ENCODE measurements at places on chromosomes 7 and 10.

DNA sequence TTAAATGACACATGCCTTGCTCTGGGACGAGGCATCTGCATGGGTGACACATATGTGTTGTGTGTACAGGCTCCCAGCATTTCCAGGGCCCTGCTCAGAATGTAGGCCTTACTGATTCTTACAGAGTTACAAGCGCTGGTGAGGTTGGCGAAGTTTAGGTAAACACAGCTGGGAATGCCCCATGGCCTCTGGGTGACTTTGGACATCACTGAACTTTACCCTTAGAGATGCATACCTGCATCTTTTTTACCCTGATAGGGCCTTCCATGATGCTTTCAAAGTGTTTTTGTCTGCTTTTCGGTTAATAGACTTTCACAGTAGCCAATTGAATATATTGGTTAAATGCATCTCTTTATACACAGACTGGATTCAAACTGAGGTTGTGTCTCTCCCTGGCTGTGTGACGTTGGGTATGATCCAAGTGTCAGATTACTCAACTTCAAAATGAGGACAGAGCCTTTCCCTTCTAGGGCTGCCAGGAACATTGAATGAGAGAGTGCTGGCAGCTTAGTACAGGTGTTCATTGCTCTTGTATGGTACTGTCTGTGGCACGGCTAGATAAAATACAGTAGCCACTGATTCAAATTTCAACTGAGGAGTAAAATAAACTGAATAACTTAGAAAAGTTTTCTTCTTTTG lies 29.5 kb downstream of the EGFR start:
- DNase-seq, result no peak

- DNase-seq, result no peak
These were observed 240.6 kb downstream of the VTI1A start for GRCh38 chr10:112687647-112688046.

DNA sequence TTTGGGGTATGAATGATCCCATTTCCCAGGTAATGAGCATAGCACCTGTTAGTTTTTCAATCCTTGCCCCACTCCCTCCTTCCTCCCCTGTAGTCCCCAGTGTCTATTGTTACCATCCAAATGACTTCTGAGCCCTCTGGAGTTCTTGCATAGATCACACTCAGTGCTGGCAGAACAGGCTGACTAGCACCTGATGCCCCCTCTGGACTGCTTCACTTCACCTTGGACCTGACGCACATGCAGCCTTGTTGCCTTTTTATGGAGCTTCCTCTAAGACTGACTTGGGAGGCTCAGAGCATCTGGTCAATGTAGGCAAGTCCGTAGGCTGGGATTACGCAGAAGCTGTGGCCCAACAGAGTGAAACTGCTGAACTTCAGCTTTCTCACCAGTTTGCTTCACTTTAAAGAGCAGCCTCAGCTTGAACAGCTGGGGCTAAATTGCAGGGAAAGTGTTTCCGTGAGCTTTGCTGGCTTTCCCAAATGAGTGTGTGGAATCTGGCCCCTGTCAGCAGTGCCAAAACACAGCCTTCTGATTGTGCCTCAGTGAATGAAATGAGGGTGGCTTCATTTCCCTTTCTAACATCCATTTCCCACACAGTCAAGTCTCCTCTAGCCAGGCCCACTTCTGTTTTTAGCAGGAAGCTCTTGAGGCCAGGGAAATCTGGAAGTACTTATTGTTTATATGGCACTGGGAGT lies 48.5 kb downstream of the NXPH1 start:
- no peak for DNase-seq

DNA sequence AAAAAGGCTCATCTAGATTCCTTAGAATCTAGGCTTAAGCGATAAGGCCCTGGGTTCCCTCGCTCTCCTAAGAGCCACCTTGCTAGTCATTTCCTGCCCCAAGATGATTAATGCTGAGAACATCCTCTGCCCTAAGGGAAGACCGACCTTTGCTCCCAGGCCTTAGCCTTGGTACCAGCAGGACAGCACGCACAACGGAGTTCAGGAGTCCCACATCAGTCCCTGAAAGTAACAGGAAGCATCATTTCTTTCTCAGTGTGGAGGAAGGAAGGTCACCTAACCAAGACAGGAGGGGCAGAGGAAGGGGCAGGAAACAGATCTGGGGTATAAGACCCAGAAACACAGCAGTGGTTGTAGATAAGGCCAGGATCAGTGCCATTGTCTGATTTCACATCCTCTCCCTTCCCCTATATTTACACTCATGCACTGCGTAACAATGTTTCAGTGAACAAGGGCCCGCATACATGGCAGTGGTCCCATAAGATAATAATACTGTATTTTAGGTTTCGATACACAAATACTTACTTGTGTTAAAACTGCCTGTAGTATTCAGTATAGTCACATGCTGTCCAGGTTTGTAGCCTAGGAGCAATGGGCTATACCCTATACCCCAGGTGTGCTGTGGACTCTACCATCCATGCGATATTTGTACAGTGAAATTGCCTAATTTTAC lies 8.1 kb upstream of the FAM107B start:
- DNase-seq, result no peak

Data from stimulated activated CD8-positive, alpha-beta memory T cell treated with anti-CD3 and anti-CD28 coated beads, Interleukin-2, amount 100 ng/mL, for 1 hour (primary cell).